ENCODE measurements at places on chromosomes 1 and 21.

DNA sequence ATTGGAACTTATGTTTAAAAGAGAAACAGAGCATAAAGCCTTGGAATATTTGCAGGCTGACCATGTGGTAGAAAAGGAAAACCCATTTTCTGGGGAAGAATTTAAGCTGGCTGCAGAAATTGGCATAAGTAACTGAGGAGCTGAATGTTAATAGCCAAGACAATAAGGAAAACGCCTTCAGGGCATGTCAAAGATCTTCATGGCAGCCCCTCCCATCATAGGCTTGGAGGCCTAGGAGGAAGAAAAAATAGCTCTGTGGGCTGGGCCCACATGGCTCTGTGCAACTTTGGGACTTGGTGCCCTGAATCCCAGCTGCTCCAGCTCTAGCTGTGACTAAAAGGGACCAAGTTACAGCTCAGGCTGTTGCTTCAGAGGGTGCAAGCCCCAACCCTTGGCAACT is 51.5 kb downstream of the CTH start:
- DNase-seq = no peak

DNA sequence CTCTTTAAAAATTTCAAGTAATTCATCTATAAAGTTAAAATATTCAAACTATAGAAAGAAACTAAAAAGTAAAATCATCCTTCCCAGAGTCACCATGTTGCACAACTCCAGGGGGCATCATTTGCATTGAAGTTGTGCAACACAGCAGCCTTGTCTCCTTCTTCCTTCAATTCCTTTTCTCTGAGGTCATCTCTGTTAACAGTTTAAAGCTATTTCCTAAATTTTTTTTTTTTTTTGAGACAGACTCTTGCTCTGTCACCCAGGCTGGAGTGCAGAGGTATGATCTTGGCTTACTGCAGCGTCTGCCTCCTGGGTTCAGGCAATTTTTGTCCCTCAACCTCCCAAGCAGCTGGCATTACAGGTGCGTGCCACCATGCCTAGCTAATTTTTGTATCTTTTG is 7.1 kb downstream of the RHBG start:
- peak; percentile 84 for DNase-seq

DNA sequence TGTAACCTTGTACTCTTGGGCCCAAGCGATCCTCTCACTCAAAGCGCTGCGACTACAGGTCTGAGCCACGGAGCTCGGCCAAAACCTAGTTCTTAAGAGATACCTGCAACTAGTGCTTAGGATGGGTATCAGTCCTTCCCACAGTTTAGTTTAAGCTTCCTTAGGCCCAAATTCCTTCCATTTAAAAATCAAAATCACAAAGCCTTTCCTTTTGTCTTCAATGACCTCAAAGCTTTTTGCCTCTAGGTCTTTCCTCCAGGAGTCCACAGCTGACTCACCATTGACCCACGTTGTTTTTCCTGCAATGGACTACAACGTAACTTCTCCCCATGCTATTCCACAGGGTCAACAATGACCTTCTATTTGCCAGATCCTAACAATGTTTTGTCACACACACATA is 64.0 kb downstream of the APP start:
- no peak for DNase-seq

DNA sequence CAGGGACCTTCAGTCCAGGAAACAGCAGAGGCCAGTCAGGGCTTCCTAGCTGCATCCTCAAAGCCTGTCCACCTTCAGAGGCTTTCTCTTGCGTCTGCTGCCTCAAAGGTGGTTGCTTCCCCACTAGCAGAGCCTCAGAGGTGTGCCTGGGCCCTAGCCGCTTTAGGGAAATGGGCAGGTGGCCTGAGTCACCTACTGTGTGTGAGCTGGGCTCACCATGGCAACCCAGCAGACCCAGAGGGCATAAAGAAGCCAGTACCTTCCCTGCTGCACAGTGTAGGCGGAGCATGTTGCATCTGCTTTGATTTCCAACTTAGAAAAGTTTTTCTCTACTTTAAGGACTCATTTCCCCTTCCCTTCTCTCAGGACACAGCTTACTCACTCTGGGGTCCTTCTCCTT is 12.5 kb downstream of the SLC9A1 start:
- no peak for DNase-seq

DNA sequence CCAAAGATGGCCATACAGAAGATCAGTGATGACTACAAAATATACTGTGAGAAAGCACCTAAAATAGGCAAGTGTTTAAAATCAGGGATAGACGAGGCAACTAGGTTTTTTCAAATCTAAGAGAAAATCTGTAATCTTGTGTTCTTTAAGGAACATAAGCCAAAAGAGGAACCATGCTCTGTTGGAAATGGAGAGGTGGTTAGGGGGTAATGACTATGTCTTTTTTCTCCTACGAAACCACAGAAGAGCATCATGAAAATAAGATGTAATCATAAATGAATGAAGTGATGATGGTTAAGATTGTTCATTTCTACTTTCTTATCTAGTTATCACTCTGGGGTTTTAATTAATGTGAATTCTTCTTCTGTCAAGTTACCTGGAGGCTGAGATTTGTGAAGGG is 43.1 kb downstream of the RGSL1 start:
- DNase-seq = peak; percentile 20

- DNase-seq = peak; percentile 8
Observed at GRCh38 chr1:117339866-117340700, 27.2 kb upstream of the MAN1A2 start.

DNA sequence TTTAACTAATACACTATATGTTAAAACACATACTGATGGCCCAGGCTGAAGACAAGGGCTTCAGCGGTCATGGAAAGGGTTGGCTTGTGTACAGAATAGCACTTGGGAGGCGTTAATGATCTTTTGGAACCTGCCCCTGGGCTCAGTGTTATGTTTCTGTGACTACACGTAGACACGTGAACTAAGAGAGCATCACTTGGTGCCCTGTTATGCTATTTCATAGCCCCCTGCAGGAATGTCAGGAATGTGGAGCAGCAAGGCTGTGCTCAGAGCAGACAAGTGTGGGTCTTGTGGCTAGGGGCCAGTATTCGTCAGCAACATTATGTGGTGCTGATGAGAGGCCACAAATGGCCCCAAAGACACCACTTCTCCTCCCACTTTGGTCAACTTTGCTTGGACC is 132.4 kb downstream of the MAP3K21 start:
- no peak for DNase-seq

DNA sequence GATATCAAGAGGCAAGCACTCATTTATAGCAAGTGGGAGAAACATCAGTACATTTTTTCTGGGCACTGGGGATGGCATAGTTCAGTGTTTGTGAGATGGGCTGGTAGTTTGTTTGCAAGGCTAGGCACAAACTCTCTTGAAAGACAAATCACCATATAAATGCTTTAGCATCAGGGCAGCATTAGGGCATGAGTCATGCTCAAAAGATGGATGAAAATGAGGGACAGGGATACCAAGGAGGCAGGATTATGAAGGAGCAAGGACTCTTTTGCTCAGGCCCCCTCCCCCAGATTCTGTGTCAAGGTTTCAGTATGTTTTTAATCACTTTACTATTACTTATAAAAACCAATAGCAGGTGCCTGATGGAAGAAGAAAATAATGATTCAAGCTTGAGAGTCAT is 43.9 kb upstream of the CAMK1G start:
- DNase-seq = no peak

DNA sequence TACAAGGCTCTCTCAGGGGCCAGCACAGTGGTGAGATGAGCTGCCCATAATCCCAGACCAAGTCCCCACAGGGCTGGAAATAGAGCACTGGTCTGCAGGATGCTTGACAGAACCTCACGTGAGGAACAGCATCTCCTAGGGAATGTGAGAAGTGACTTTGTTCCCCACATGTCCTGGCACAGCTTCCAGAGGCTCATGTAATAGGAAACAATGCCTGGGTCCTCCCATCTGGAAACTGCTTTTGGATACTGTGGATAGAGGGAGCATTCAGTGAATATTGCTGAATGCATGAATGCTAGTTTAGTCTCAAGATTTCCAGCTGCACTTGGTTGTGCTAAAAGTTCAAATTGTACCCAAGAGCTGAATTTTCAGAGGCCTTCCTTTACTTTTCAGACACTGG is 146.2 kb downstream of the TNR start:
- DNase-seq = no peak

DNA sequence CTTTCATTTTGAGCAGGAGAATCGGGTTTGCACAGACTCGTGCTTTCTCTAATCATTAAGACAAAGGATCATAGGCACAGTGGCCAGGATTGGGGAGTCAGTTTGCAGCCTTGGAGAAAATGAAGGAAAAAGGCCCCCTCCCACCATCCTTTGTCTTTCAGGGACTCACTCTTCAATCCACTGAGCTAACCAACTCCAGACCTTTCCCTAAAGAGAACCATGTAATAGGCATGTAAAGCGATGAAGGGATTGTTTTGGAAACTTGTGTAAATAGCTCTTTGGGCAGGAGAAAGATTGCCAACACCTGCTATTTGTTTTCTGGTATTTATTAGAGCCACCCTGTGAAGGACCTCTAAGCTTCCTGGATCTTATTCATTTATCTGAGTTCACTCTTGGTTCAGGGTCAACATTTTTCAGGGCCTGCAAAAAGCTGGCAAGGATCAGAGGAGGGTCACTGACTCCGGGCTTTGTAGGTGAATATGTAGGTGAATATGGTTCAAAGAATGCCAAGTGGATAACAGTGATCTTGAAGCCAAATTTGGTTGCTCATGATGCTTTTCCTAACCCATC is 192.6 kb upstream of the FGGY start:
- no peak for DNase-seq

- no peak for DNase-seq
Observed at GRCh38 chr1:29798699-29799566, 562.6 kb downstream of the PTPRU start.

DNA sequence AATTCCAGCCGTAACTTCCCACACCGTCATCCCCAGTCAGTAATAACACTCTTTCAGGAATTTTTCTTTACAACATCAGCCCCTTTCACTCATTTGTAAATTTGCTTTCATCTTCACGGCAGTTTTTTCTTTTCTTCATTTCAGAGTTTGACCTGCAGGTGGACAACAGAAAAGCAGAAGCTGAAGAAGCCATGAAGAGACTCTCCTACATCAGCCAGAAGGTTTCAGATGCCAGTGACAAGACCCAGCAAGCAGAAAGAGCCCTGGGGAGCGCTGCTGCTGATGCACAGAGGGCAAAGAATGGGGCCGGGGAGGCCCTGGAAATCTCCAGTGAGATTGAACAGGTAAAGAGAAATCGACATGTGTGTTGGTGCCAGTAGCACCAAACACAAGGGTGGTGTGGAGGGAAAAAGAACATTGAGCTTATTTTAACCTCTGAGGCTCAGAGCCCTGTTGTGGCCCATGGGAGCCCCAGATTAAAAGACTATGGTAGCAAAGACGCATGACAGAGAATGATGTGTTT is 53.2 kb downstream of the LAMC2 start:
- no peak for DNase-seq

DNA sequence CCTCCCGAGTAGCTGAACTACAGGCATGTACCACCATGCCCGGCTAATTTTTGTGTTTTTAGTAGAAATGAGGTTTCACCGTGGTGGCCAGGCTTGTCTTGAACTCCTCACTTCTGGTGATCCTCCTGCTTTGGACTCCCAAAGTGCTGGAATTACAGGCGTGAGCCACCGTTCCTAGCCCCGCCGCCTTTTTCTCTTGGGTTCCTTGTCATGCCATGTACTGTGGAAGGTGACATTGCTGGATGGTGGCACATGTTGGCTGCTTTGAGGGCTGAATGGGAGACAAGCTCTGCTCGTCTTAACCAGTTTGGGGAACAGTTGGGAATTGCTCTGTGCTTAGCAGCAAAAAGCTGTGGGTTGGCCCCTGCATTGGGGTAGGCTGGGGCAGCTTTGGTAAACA is 22.7 kb downstream of the ACTL8 start:
- no peak for DNase-seq

DNA sequence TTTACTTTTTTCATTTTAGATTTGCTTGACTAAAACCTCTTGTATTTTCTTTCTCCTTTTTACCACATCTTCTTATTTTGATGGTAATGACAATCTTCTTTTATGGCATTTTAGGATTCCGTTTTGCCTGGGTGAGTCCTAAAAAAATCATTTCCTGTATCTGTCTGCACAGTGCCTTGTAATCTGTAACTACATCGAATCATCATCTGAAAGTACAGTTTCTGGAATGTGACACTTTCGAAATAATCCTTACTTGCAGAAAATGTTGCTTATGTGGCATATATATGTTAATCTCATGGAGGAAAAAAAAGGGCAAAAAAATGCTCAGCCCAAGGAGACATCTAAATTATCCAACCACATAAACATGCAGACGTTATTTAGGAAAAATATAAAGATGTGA is 29.0 kb downstream of the GREM2 start:
- no peak for DNase-seq

DNA sequence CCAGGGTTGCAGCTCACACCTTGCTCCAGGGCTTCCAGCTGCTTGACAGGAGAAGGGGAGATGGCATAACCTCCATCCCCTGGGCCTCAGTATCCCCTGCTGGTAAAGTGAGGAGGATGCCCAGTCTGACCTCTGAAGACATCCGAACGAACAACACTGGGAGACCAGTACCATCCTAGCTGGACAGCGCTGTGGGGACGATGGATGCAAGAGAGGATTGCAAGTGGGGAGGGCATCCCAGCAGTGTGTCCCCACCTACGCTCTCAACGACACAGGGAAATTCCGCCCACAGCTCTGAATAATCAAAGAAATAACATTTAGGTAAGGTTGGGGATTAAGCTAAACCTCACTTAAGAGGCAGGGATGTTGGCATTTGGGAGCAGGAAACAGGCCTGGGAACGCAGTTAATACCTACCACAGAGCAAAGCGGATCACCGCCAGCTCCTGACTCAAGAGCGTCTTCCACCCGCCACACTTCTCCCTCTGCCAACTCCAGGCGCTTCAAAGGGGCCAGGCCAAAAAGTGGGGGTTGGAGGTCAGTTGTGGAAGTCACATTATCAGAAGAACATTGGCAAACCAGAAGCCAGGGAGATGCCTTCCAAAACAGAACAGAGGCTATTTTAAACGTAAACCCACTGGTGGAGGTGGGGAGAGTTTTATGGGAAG is 47.6 kb downstream of the SSBP3 start:
- no peak for DNase-seq

- DNase-seq = no peak
Observed at GRCh38 chr1:202623075-202623474, 87.2 kb downstream of the SYT2 start.

- DNase-seq = no peak
Observed at GRCh38 chr1:56548571-56548970, 30.8 kb downstream of the PLPP3 start.

GRCh38 chr1:154337253-154337894 is 12.0 kb downstream of the ATP8B2 start:
- DNase-seq = no peak

- no peak for DNase-seq
Observed at GRCh38 chr1:218384581-218384993, 39.5 kb downstream of the TGFB2 start.

DNA sequence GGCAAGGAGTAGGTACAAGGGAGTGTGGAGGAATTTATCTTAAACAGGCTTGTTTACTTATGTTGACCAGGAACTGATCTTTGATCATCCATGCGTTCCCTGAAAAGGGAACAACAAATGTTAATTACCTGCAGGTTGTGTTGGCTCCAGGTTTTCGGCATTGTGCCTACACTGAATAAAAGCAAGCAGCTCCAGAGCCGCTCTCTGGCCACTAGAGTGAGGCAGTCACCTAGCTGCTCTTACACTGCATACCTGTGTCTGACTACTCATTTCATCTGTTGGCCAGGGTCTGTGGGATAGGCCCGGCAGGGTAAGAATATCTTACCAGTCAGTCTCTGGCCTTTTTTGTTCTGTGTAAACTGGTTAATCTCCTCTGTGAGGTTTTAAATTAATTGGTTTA is 183.6 kb downstream of the HFM1 start:
- no peak for DNase-seq

All from inflammatory macrophage (primary cell).